Gastrocnemius medialis (tissue), 4 donors: ENCODE measurements at places on chromosomes 4 and X. TPM values are rescaled to one million over a fixed set of nuclear protein-coding genes. Genes with fewer than 3 reads are reported as not detected.

- no peak overlapping the region for H3K4me3 ChIP-seq
- no peaks in the 10 kb centered on the region for H3K36me3 ChIP-seq
- H3K4me1 ChIP-seq, result no peaks in the 10 kb centered on the region
- no peak for DNase-seq
- no peaks in the 10 kb centered on the region for H3K27me3 ChIP-seq
These were observed 44.3 kb upstream of the TNIP3 start for GRCh38 chr4:121208244-121209007.

DNA sequence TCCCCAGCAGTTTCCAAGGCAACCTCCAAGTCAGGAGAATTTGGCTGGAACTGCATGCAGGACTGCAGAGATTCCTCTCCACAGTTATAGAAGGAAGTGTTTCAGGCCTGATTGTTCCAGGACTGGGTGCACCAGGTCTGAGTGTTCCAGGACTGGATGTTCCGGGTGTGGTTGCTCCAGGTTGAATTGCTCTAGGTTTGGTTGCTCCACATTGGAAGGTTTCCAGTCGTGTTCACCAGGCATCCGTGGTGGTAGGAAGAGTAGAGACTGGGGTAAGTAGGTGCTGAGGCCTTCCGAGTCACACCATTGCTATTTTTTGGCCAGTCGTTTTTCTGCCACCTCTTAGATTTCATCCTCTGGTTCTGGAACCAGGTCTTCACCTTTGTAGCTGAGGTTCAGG is 105.4 kb downstream of the MSN start:
- H3K36me3 ChIP-seq, result no peaks in the 10 kb centered on the region
- H3K4me1 ChIP-seq, result no peaks in the 10 kb centered on the region
- no peaks in the 10 kb centered on the region for H3K27me3 ChIP-seq
- no peak overlapping the region for H3K4me3 ChIP-seq

- H3K4me1 ChIP-seq, result no peaks in the 10 kb centered on the region
- H3K27ac ChIP-seq, result no peak overlapping the region
- no peaks in the 10 kb centered on the region for H3K36me3 ChIP-seq
- no peaks in the 10 kb centered on the region for H3K27me3 ChIP-seq
- no peak overlapping the region for H3K4me3 ChIP-seq
- no peak for DNase-seq
These were observed 97.8 kb downstream of the KDR start for GRCh38 chr4:55027596-55027995.

DNA sequence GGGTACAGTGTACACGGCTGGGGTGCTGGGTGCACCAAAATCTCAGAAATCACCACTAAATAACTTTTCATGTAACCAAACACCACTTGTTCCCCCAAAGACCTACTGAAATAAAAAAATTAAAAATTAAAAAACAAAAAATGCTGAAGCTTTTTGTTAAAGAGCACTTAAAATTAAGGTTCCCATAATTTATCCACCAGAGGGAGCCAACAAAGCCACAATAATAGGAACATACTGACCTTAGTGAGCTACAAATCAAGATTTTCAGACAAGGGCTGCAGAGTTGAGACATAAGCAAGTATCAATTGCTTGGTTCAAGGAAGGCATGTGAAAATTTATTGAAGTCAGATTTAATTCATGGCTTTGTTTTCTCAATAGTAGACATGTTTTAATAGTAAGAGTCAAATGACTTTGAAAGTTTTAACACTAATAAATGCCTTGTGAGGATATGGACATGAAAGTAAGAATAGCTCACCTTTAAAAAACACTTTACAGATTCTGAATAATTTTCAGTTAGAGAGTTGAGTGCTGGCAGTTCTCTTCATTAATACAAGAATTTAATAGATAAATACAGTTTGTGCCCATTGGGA is 43.0 kb upstream of the SCOC start:
- H3K27me3 ChIP-seq, result no peaks in the 10 kb centered on the region
- no peak for DNase-seq
- H3K4me1 ChIP-seq, result no peaks in the 10 kb centered on the region
- no peak overlapping the region for H3K27ac ChIP-seq
- no peak overlapping the region for H3K4me3 ChIP-seq

DNA sequence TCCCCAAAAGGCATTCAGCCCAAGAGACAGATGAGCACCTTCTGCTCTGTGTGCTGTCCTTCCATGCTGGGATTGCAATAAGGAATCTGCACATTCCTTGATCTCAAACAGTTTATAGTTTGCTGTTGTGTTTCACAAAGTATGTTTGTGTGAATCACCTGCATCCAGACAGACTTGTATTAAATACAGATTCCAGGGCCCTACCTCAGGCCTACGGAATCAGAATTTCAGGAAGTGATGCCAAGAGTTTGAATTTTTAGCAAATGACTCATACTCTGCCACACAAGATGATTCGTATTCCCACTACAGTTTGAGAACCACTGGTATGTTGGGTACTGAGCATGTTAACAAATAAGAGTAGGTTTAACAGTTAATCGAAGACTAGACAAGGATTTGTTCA is 7.0 kb downstream of the VAMP7 start:
- no peaks in the 10 kb centered on the region for H3K27me3 ChIP-seq
- H3K36me3 ChIP-seq, result no peaks in the 10 kb centered on the region
- H3K4me1 ChIP-seq, result peaks cover 16% of the 10 kb centered on the region
- DNase-seq, result no peak
- no peak overlapping the region for H3K4me3 ChIP-seq

- no peaks in the 10 kb centered on the region for H3K27me3 ChIP-seq
- no peaks in the 10 kb centered on the region for H3K36me3 ChIP-seq
- H3K4me3 ChIP-seq, result no peak overlapping the region
- peaks cover 71% of the 10 kb centered on the region for H3K4me1 ChIP-seq
These were observed 5.2 kb downstream of the HADH start for GRCh38 chr4:107994894-107995293.

- H3K27ac ChIP-seq, result no peak overlapping the region
- H3K36me3 ChIP-seq, result no peaks in the 10 kb centered on the region
- no peak for DNase-seq
- H3K27me3 ChIP-seq, result no peaks in the 10 kb centered on the region
- H3K4me3 ChIP-seq, result no peak overlapping the region
- H3K4me1 ChIP-seq, result no peaks in the 10 kb centered on the region
These were observed 35.4 kb downstream of the MID2 start for GRCh38 chrX:107861056-107861455.

Gene KLB
- not detected for total RNA-seq

GRCh38 chr4:137514406-137515111 is 17.7 kb downstream of the PCDH18 start:
- no peak overlapping the region for H3K27ac ChIP-seq
- H3K27me3 ChIP-seq, result no peaks in the 10 kb centered on the region
- no peaks in the 10 kb centered on the region for H3K36me3 ChIP-seq

DNA sequence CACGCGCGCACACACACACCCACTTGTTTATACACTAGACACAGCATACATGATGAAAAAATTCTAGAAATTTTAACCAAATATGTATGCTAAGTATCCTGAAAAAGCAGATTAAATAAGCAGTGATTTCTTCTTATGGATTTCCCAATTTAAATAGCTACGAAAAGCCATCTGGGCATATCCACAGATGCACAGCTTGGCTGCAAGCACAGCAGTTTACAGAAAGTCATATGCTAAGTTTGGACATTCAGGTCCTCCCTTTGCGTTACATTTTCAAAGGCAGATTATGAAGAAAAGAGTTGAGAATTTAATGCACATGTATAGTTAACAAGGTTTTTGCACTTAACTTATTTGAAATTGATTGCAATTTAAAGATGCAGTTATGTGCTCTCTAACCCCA is 542.2 kb upstream of the EPHA5 start:
- no peak overlapping the region for H3K4me3 ChIP-seq
- DNase-seq, result no peak
- no peaks in the 10 kb centered on the region for H3K36me3 ChIP-seq
- H3K27ac ChIP-seq, result no peak overlapping the region

Gene RAB9B
- total RNA-seq, result 5.5 TPM

DNA sequence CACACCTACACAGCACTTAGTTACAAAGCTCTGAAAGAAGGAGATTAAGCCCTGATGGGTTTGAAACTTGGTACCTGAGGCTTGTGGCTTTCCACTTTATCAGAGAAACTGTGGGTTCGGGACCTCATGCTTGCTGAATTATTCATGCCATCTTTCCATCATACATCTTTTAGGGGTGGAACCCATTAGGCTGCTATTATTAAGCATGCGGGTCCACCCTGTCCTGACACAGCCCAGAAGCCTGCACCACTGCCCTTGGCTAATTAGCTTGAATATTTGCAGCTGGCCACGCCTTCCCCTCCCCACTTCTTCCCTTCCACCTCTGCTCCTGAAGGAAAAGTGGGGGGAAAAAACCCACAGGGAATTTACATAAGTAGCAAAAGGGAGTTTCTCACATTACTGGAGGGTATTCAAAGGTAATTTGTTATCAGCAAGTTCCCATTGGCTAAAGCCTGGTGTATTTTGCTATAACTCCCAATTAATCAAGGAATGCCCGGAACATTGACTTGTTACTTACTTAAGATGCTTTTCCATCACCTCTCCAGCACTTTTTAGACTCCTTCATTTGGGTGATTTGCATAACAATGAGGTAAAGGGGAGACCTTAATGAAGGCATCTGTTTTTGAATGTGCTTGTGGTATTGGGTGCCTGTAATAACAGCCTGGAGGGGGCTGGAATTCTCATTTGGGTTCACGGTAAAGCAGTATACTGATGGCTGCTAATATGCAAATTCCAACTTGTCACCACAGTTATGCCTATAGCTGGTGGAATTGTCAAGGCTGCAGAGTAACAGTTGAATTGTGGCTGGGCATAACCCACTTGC is 231.7 kb upstream of the GATB start:
- H3K27me3 ChIP-seq, result no peaks in the 10 kb centered on the region
- H3K36me3 ChIP-seq, result no peaks in the 10 kb centered on the region
- H3K4me1 ChIP-seq, result peaks cover 9% of the 10 kb centered on the region
- DNase-seq, result no peak

Gene LRCH2
- total RNA-seq, result 0.44 TPM

GRCh38 chr4:63430105-63430504 is 979.1 kb downstream of the TECRL start:
- H3K36me3 ChIP-seq, result no peaks in the 10 kb centered on the region
- H3K4me3 ChIP-seq, result no peak overlapping the region
- no peak for DNase-seq
- no peak overlapping the region for H3K27ac ChIP-seq
- no peaks in the 10 kb centered on the region for H3K4me1 ChIP-seq
- no peaks in the 10 kb centered on the region for H3K27me3 ChIP-seq

DNA sequence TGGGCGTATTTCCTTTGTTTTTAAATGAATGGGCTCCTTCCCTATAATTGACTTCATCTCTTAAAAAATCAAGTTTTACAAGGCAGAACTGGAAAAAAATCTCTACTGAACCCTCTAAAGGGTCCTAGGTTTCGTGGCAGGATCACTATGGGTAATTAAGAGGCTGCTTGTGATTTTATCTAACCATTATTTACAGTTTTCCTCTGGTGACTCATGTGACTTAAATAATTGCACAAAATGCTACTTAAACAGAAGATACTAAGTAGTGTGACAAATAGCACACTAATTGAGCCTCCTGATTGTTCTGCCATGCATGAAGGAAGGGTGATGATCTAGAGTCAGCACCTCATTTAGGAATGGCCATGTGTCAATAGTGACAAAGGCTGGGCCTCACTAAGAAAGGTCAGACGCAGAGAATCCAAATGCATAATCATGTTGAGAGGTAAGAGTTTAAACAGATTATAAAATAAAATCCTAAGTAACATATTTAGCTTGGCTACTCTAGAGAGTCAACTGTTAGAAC is 35.5 kb downstream of the OFD1 start:
- no peaks in the 10 kb centered on the region for H3K27me3 ChIP-seq
- H3K27ac ChIP-seq, result no peak overlapping the region
- no peak for DNase-seq
- no peaks in the 10 kb centered on the region for H3K4me1 ChIP-seq

Gene AFM
- total RNA-seq, result not detected

GRCh38 chr4:153649572-153649991 is 34.5 kb upstream of the TLR2 start:
- H3K4me1 ChIP-seq, result no peaks in the 10 kb centered on the region
- H3K27me3 ChIP-seq, result no peaks in the 10 kb centered on the region
- no peaks in the 10 kb centered on the region for H3K36me3 ChIP-seq
- no peak overlapping the region for H3K4me3 ChIP-seq

DNA sequence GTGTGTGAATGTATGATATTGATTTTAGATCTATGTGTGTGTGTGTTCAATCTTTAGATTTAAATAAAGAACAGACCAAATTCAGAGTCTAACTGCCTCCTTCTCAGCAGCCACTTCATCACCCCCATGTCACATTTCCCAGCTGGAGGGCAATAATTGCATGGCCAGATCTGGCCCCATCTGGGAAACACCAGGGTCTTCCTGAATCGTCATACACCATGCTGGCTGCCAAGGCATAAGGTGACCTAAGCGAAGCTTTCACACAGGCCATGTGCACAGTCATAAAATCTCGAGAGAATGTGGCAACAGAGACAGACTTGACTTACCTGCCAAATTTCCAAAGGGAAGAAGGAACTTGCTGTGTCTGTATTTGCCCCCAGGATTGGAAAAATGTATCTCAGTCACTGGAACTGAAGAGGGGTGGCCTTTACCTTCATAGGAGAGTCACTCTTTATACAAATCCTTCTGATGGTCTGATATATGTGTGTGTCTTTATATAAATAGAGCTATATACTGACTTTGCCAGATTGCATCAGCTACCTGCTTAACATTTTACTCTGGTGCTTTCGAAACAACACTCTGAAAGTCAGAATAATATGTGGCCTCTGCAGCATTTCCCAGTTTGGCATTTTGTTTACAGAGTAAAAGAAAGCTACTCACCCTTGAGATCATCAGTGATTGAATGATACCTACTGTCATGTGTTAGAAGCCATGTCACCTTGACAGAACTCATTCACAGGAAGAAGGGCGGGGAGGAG is at the start of gene PLAC1:
Gene PLAC1, minus strand, starts transcription at position 470 of the 758 bp plus-strand sequence. CDS start 91,789 bp downstream, outside the sequence.
- no peaks in the 10 kb centered on the region for H3K4me1 ChIP-seq
- no peak within 1 kb of the TSS for H3K4me3 ChIP-seq
- DNase-seq, result no peak
- H3K36me3 ChIP-seq, result no peaks in the 10 kb centered on the region

Gene CCDC149
- total RNA-seq, result 10.0 TPM

GRCh38 chr4:41384992-41385391 is 128.3 kb downstream of the UCHL1 start:
- H3K27me3 ChIP-seq, result no peaks in the 10 kb centered on the region
- no peak overlapping the region for H3K4me3 ChIP-seq
- no peak for DNase-seq
- peaks cover 52% of the 10 kb centered on the region for H3K4me1 ChIP-seq
- no peaks in the 10 kb centered on the region for H3K36me3 ChIP-seq
